ENCODE measurements at places on chromosomes 1 and 21.

GRCh38 chr21:41396558-41397075 lies 29.4 kb upstream of the MX1 start:
- DNase-seq = no peak

DNA sequence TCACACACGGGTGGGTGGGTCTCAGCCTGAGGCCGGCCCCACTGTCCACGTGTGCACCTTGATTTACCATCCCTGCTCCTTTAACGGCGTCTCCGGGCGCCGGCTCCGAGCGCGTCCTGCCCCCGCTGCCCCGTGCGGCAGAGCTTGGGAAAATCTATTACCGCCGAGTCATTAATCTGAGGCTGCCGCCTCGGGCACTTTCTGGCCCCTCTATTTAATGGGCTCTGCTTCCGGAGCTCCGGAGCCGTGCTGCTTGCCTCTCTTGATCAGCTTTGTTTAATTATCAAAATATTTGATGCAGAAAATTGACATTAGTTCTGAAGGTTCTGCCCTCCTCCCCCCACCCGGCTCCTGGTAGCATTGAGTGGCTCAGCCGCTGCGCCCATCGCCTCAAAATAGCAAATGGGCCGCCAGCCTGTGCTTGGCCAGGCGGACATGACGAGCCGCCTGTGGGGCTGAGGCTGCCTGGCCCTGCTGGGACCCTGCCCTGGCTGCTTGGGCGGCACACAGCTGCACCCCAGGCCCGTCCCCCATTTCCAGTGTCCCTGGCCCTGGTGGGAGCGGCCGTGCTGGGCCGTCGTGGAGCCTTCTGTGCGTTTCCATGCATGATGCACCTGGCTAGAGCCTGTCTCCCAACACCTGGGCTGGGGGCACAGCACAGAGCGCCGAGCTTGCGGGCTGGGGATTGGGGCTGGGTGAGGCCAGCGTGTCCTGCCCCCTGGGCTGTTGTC lies 81.6 kb upstream of the TTC34 start:
- DNase-seq = no peak

DNA sequence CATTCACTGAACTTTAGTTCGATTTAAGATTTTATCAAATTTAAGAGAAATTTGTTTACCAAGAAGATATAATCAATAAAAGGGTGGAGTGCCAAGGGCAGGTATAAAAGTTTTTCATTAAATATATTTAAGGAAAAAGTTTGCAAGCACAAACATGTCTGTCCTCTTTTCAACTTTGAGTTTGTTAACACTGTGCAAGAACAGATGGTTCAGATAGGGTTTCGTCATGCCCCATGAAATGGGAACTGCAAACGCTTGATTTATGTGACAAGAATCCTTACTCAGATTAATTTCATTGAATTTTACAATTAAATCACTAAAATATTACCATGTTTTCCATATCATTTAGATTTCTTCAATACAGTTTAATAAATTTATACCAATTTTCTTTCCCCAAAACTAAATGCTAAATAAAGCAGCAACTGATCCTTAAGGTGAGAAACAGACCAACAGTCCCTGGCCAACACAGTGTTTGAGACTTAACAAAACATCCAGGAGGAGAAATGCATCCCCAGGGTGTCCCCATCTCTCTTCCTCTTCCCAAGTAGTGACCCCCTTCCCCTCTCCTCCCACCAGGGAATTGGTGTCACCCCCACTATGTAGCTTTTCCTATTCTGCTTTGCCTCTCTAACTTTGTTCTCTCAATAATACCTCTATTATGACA lies 292.9 kb downstream of the LTN1 start:
- no peak for DNase-seq

DNA sequence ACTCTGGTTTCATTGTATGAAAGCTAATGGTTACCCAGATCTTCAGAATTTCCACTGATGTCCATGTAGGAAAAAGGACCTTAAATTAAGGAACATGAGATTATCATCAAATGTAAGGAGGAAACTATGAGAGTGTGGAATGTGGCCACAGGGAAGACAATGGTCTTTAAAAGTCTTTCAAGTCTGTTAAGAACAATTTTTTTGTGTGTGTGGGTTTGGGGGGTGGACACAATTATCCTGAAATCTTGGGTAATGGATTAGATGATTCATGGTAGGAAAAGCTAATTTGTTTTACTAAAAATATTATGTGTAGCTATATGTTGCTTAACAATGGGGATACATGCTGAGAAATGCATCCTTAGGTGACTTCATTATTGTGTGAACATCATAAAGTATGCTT lies 72.9 kb downstream of the PLA2G4A start:
- DNase-seq = no peak

DNA sequence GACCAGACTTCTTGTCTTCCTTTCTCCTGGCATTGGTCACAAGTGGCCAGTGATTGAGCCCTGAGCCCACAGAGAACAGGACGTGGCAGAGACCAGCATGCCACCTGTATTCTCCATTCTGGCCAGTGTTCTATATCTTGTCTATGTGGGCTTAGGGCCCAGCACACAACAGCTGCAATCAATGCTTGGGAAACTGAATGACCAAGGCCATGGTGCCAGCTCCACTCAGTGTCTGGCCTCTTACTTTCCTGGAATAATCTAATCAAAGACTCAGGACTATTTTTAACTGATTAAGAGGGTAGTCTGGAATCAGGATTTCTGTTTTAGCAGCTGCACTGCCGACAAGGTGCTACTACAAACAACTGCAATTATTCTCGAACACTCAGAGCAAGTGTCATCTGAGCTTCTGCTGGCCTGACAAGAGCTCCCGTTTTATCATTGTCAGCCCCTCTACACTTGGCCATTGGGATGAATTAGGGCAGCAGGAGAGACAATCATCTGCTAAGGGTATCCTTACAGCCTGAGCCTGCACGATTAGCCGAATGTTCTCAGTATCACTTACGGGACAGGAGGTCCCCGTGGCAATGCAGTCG lies 74.4 kb upstream of the GRIK3 start:
- no peak for DNase-seq

GRCh38 chr1:199813198-199813597 lies 214.3 kb upstream of the NR5A2 start:
- DNase-seq = no peak

DNA sequence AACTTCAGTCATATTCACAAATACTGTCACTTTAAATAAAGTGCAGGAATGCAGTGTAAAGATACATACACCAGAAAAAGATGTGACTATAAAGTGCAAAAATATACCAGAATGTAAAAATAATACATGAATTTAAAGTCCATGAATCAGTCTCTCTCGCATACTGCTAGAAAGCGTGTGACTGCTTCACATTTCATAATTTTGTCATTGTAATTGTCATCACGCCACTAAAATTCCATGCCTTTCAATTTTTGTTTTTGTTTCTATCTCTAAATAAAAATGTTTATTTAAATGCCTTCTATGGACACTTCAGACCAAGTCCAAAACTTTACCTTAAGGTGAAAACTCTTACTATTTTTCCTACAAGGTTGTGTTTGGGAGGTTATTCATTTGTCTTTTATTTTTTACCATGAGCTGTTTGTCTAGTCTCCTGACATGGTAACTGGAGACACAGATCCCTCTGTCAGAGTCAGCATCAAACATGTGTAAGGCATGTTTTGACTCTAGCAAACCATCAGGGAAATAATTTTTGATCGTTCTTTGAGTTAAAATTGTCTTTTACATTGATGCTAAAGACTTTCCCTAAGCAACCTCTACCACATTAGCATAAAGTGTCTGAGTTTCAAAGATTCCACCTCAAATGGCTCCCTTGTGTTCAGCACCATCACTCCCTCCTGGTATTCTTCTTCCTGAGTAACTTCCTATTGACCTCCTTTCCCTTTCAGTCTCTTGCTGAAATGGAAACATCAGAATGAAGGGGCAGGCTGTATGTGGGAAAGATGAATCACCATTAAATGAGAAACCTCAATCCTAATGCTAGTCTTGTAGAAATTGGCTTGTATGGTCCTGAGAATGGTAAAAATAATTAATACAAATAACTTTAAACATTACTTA lies 14.0 kb upstream of the AIM2 start:
- DNase-seq = peak; percentile 76

GRCh38 chr1:231590453-231591198 lies 36.0 kb upstream of the DISC1 start:
- peak; percentile 80 for DNase-seq

GRCh38 chr1:46301406-46301807 lies 2.0 kb downstream of the LRRC41 start:
- DNase-seq = no peak

DNA sequence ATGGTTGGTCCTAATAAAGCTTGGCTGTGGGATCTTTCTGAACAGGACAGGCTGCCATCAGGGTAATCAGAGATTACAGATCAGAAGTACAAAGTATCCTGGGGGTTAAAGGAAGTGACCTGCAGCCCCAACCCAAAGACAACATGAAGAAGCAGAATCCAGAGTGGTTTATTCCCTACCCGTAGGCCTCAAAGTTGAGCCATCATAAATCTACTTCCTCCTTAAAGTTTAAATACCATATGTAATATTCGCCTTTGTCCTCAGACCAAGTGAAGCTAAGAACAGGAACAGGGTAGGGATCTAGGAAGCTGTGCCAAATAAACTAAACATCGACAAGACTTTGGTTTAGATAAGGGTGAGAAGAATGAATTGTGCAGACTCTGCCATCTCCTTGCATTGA lies 15.9 kb upstream of the DHX9 start:
- DNase-seq = no peak

GRCh38 chr1:110600716-110601115 lies 5.4 kb downstream of the KCNA2 start:
- no peak for DNase-seq

- no peak for DNase-seq
Observed at GRCh38 chr1:214380986-214381695, 100.2 kb downstream of the SMYD2 start.

DNA sequence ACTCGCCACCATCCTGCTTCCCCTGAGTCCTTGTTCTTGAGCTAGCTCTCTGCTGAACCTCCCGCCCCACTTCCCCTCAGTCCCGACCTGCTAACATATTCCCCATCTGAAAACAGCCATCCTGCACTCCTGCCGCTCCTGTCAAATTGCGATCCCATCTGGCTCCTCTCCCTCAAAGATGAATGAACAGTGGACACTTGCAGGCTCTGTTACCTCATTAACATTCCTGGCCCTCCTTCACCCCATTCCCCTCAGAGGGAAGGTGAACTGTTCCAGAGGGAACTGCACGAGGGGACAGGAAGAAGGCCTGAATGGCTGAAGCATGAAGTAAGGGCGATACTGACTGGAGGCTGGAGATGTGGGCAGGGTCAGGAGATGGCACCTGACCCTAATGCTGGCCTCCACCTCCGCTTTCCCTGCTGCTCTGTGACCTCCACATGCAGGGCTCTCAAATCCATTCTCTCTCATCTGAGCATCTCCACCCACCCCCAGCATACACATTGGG lies 7.4 kb upstream of the CELSR2 start:
- DNase-seq = no peak

GRCh38 chr1:220281159-220281574 lies 8.9 kb upstream of the RAB3GAP2 start:
- peak; percentile 43 for DNase-seq

GRCh38 chr21:44072111-44072510 lies 35.1 kb upstream of the PWP2 start:
- no peak for DNase-seq

DNA sequence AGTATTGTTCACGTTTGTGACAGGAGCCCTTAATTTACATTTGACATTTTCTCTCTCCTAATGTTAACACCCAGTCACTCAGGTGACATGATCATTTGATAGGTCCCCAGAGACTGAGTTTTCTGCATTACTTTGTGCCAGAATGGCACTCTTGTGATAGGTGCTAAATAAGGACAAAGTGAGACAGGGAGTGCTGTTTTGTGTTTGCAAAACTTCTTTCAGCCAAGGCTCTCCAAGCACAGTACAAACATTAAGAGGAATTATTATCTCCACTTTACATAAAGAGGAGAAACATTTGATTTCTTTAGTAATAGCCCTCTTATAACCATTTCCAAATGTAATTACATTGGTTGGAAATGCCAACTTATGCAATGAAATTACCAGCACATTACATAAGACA lies 355.2 kb downstream of the NTNG1 start:
- DNase-seq = no peak

GRCh38 chr1:168933141-168933805 lies 173.2 kb upstream of the ATP1B1 start:
- no peak for DNase-seq

DNA sequence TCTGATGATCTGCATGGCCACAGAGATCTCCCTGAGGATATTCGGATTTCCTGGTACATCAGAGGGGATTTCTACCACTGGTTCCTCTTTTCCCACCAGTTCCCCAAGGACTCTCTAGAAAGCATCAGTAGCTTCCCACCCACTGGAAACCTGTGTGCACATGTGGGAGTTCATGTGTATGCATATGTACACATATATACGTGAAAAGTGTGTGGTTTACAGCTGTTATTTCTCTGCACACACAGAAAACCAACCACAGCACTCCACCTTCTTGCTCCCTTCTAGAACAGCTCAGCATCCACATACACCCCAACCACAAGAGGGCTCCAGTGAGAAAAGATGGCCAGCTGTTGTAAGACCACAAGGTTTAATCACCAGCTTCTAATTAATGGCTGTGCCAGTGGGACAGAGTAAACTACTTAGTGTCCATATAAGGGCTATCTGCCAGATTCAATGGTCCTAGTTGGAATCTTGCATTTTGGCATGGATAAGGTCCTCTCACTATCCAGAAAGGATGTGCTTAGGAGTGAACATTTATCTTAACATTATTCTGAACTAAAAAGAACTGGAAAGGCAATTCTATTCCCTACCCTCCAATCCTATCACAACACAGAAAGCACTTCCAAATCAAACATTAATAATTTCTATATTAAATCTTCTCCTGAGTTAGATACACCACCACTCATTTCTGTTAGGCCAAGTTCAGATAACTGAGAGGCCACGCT lies 24.1 kb downstream of the GPR3 start:
- peak; percentile 70 for DNase-seq

- DNase-seq = no peak
Observed at GRCh38 chr1:51755437-51755836, 123.1 kb downstream of the NRDC start.

GRCh38 chr1:245091818-245092637 lies 62.8 kb upstream of the KIF26B start:
- DNase-seq = peak; percentile 99

GRCh38 chr1:79969886-79970285 lies 963.4 kb upstream of the ADGRL4 start:
- DNase-seq = no peak

- DNase-seq = peak; percentile 93
Observed at GRCh38 chr1:211382714-211383480, 56.3 kb downstream of the TRAF5 start.

- DNase-seq = no peak
Observed at GRCh38 chr1:46969014-46969619, 27.8 kb upstream of the CYP4A11 start.

Measured in iris pigment epithelial cell (primary cell).